ENCODE measurements at places on chromosomes 12 and 14.

GRCh38 chr14:95895720-95896119, 19.1 kb downstream of the TUNAR start:
- no peak for DNase-seq

GRCh38 chr12:121093487-121093891, 39.2 kb upstream of the P2RX7 start:
- DNase-seq: no peak

DNA sequence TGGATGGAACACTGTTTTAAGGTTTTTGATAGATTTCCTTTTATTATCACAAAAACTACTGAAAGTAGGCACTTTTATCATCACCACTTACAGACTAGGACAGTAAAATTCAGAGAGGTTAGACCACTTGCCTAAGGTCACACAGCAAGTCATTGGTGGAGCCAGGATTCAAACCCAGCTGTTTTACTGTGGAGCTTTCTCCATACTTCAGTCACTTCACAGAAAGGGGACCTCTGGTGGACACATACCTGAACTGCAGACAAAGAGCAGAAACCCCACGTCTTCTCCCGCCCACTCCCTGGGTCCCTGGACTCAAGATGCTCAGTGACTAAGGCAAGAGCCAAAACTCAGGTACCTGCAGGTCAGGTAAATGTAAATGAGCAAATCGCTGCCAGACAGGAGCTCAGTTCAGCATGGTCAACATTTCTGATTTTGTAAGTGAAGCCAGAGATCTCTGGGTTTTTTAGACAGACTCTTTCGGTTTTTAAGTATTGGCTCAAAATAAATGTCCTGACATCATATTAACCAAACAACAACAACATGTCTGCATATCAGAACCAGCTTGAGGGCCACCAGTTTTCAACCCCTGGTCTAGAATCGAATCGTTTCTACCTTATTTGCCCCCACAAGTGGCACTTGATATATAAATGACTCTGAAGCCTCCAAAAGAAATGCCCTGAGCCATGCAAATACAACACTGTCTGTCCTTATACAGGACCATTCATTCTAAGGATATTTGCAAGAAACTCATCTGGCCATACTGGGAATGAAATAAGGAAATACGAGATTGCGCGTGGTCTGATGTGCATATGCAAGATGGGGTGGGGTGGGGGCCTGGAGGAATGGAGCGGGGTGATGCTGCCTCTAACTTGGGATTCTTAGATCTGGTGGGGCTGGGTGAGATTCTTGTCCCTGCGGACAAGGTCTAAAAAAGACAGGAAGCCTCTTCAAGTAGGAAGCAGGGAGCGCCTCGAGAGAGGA, 110.9 kb downstream of the KSR2 start:
- DNase-seq: no peak

- DNase-seq: no peak
These were observed 23.7 kb downstream of the PIGH start for GRCh38 chr14:67576216-67576955.

- DNase-seq: no peak
These were observed 973.3 kb upstream of the TMEM132C start for GRCh38 chr12:127293507-127294310.

- DNase-seq: no peak
These were observed 2.1 kb upstream of the MAGOHB start for GRCh38 chr12:10615532-10615931.

- DNase-seq: no peak
These were observed 33.7 kb downstream of the FAM186A start for GRCh38 chr12:50362671-50363070.

DNA sequence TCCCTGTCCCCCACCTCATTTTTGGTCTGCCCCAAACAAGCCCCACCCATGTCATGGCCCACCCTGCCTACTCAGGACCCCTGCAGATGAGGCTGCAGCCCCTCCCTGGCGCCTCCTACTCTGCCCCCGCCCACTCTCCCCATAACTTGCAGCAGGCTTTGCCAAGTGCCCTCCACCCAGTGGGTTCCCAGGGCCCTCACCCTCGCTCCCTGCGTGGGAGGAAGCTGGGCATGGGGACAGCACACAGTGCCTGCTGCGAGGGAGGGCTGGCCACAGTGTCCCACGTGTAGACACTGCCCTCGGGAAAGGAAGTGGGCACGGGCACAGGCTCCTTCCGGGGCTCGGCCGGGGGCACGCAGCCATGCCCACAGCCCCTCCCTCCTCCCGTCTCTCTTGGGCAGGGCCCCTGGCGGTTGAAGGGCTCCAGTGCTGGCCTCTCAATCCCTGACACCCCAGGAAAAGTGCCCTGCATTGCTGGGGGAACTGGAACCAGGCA, 9.4 kb downstream of the AKT1 start:
- DNase-seq: no peak

DNA sequence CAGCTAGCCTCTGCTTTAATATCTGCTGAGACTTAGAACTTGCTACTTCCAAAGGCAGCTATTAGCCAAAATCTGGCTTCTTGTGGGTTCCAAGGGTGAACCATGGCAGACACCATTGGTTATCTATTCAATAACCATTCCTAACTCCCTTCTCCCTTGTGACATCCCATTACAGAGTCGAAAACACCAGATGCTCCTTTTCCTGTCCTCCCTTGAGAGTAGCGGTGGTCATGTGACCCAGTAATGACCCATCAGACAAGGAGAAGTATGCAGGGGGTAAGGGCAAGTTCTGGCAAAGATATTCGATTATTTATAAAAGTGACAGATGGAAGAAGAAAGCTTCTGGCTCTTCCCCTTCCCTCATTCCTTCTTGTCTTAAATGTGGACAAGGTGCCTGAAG, 20.1 kb downstream of the TGFB3 start:
- DNase-seq: no peak

GRCh38 chr12:97994746-97995484, 520.5 kb upstream of the TMPO start:
- no peak for DNase-seq

- no peak for DNase-seq
These were observed 822.7 kb downstream of the LRFN5 start for GRCh38 chr14:42429401-42429800.

DNA sequence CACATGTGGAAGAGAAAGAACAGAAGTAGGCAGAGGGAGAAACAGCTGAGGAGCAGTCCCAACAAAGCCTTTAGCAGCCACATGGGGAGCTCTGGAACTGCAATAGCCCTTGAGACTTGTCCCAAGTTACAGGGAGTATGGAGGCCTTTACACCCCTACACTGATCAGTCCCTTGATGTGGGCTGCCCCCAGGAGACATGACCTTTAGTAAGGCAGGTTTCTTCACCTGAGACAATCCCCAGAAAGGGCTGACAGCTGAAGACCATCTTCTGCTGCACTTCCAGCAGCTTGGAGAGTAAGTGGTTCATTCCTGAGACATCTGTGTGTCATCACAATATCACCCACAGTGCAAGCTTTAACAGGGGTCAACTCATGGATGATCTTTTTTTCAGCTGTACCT, 8.6 kb upstream of the SNAPC1 start:
- no peak for DNase-seq

- DNase-seq: no peak
These were observed 43.7 kb upstream of the KITLG start for GRCh38 chr12:88623777-88624548.

- no peak for DNase-seq
These were observed 55.4 kb downstream of the AKAP6 start for GRCh38 chr14:32384464-32384863.

- DNase-seq: no peak
These were observed 15.5 kb upstream of the TCTN2 start for GRCh38 chr12:123655420-123655819.

DNA sequence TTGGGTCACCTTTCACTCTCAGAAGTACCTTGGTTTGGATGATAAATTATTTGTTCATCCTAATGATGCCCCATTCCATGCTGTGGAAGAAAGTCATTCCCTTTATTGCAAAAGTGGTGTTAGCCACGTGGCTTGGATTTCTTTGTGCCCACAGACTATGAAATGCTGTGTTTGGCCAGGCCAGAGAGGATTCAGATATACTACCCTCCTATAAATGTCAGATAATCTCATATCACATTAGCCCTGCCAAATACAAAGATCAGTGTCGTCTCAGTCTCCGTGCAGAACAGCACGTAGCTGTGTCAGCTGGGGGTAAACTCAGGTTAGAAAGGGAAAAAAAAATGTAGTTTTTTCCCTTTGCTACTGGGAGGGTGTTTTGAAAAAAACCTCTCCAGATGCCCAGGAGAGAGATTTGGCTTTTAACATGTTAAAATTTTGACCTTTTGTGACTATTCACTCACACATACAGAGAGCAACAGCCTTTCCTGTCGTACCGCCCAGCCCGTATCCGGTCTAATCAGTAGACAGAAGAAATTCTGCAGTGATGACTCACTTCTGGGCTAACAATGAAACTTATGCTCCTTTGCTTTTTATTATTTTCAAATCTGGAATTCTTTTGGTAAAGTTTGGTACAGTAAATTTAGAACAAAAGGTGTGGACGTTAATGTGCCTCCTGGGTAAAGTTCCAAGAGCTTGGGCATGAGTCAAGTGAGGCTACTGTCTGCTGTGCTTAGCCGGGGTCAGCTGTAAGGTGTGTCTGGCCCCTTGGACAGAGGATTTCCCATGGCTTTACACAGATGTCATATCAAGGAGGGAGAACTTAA, 8.5 kb upstream of the PTPRB start:
- DNase-seq: peak; percentile 89

- no peak for DNase-seq
These were observed 527.7 kb downstream of the FUT8 start for GRCh38 chr14:65940056-65940735.

- no peak for DNase-seq
These were observed 1273.1 kb upstream of the TMEM132C start for GRCh38 chr12:126993898-126994297.

- DNase-seq: no peak
These were observed 4.1 kb upstream of the DYNC1H1 start for GRCh38 chr14:101960225-101960624.

DNA sequence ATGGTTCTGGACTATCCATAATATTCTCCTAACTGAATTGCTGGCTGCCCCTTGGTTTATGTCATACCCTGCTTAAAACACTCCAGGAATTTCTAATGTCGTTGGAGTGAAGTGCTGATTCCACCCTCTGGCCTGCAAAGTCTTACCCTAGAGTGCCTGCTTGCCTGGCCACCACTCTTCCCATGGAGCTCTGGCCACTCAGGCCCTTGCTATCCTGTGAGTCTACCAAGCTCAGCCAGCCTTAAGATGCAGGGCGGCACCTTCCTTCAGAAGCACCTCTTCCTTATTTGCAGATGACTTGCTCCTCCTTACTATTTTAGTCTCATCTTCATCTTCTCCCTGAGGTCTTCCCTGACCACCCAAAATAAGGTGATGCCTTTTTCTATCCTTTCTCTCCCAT, 35.3 kb downstream of the SLC6A15 start:
- DNase-seq: no peak

DNA sequence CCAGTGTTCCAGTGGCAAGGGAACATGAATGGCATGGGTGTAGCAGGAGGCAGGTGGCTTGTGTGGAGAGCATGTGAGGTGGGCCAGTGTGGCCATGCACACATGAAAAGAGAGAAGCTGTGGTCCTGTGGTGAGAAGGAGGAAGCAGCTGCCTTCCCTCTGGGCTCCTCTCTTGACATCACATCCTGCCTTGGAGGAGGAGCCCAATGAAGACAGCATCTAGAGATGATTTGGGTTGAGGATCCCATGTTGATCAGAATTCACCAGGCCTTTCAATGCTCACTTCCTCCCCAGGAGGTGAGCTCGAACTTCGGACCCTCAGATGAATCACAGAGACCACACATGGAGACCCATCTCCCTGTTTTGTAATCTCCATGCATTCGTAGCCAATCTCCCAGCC, 82.6 kb downstream of the LRRC74A start:
- DNase-seq: no peak

- no peak for DNase-seq
These were observed 2.2 kb downstream of the DPF3 start for GRCh38 chr14:72891666-72892102.

DNA sequence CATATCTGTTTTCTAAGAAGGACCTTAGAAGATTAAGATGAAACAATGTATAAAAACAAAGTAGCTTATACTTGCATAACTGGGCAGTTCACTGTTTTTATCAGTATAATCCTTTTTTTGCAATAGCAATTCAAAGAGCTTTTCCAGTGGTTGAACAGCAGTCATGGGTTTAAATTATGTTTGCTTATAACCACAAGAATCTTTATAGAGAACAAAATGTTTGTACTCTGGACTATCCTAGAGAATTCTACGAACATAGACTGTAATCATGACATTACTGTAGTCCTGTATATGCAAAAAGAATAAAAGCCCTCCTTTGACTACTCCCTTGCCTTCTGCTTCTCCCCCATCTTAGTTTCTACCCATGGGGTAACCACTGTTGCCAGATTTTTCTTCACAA, 5.7 kb downstream of the FAM177A1 start:
- DNase-seq: no peak

DNA sequence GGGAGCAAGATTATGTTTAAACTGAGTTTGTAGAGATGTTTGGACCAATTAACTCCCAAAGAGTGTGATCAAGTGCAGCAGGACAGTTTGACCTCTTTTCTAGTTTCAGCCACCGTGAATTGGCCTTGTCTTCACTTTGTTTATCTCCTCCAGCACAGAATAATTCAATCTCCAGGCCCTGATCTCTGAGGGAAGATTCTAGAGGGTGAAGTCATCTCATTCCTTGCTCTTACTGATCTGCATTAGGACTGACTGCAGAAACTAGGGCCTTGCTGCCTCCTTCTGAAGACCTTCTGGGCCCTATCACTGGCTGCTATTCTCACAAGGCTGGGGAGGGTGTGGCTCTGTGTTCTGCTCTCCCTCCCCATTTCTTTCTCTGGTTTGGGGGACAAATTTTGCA, 29.4 kb downstream of the C12orf75 start:
- no peak for DNase-seq

DNA sequence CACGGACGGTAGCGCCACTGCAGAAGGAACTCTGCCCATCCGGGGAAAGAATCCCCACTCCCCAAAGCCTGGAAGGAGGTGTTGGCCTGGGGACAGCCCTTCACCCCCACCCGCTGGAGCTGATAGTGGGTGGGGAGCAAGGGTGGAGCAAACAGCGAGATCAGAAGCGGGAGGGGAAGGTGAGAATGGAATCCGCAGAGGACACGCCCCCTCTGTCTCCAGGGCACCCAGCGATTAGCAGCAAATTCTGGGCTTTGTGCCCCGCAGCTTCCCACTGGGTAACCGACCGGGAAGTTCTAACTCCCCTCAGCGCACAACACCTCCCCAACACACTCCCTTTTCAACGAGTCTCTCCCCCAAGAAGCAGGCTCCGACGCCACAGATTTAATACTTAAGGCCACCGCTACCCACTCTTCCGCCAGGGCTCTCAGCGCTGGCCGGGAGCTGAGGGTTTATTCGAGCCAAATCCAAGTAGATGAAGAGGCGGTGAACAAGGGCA, 1.4 kb downstream of the SLC25A29 start:
- DNase-seq: no peak

GRCh38 chr12:109239179-109239578, 69.9 kb downstream of the FOXN4 start:
- no peak for DNase-seq

DNA sequence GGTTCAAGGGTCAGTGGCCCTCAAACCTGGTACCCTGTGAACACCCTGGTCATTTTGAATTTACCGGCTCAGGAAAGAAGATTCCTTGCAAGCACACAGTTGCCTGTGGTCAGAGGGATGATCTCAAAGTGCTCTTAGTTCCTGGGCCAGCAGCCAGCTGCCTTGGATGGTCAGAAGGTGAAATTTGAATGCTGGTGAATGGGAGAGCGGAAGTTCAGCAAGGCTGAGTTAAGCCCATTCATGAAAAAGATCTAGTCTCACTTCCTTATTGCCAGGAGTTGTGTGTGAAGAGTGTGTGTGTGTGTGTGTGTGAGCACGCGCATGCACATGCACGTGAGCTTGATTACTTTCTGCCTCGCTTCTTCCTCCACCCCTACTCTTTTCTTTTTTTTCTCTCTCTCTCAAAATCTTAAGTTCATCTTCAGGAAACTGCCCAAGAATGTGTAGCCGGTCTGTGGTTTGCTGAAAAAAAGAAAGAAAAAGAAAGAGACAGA, 155.5 kb upstream of the CCND2 start:
- peak; percentile 18 for DNase-seq

All from non-pigmented ciliary epithelial cell (primary cell).